ENCODE measurements at places on chromosomes 6 and 20. TPM values are rescaled to one million over a fixed set of nuclear protein-coding genes. Genes with fewer than 3 reads are reported as not detected.

Gene PSORS1C2
- not detected for total RNA-seq

Gene ATP6V1G2
- 1.5 TPM for total RNA-seq

Gene ULBP2
- total RNA-seq, result 11.5 TPM

Gene RSPO4
- not detected for total RNA-seq

Gene SRSF12
- under 0.01 TPM for total RNA-seq

Gene DSN1
- 3.5 TPM for total RNA-seq

Gene TNFRSF6B
- total RNA-seq, result 3.9 TPM

Gene BPIFB4
- total RNA-seq, result not detected

Gene FOXA2
- under 0.01 TPM for total RNA-seq

Gene MAS1
- total RNA-seq, result not detected

Gene B3GAT2
- not detected for total RNA-seq

Gene REPS1
- total RNA-seq, result 35.9 TPM

Gene SCRT2
- not detected for total RNA-seq

Gene HLA-DRB5
- not detected for total RNA-seq

Gene PTCRA
- total RNA-seq, result not detected

Gene GLP1R
- not detected for total RNA-seq

Gene SLC22A7
- not detected for total RNA-seq

Gene ENPP4
- total RNA-seq, result 1.1 TPM

Gene WRNIP1
- total RNA-seq, result 49.2 TPM
